ENCODE measurements at places on chromosomes 1 and 21.

- DNase-seq, result no peak
Measured at GRCh38 chr1:98975810-98976209, 28.9 kb downstream of the PLPPR5 start.

- DNase-seq, result no peak
Measured at GRCh38 chr1:82775406-82776000, 974.8 kb downstream of the ADGRL2 start.

DNA sequence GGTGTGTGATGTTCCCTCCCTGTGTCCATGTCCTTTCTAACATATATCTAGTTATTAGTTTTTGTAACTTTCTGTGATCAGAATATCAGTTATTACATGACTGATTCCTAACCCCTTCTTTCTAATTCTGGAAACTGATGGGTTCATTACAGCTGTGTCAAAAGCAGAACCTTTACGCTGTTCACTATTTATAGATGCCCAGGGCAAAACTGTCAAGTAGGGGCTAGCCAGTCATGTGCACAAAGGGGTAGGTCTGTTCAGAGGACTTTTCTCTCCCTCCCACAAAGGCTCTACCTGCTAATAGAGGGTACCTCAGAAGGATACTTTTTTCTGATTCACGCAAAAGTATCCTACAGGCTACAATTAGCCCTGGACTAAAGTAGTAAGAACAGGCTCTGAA lies 79.2 kb downstream of the NRDC start:
- no peak for DNase-seq

GRCh38 chr1:147634645-147635044 lies 35.7 kb downstream of the ACP6 start:
- DNase-seq, result no peak

DNA sequence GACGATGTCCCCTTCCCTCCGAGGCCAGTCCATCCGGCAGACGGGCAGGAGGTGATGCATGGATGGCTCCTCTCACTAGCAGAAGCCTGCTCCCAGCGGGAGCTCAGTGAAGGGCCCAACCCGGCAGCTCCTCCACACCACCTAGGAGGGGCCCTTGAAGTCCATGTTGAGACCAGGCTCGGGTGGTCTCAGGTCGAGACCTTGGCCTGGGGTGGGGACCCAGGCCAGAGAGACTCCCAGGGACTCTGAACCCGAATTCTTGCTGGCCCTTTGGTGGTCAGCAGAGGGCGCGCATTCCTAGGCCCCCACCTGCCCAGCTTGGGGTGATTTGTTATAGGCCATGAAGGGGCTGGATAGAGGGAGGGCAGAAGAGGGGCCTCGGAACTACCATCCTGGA lies 642 bp upstream of the NT5C1A start:
- DNase-seq, result no peak

- DNase-seq, result no peak
Measured at GRCh38 chr21:41836166-41837015, 42.8 kb downstream of the PRDM15 start.

DNA sequence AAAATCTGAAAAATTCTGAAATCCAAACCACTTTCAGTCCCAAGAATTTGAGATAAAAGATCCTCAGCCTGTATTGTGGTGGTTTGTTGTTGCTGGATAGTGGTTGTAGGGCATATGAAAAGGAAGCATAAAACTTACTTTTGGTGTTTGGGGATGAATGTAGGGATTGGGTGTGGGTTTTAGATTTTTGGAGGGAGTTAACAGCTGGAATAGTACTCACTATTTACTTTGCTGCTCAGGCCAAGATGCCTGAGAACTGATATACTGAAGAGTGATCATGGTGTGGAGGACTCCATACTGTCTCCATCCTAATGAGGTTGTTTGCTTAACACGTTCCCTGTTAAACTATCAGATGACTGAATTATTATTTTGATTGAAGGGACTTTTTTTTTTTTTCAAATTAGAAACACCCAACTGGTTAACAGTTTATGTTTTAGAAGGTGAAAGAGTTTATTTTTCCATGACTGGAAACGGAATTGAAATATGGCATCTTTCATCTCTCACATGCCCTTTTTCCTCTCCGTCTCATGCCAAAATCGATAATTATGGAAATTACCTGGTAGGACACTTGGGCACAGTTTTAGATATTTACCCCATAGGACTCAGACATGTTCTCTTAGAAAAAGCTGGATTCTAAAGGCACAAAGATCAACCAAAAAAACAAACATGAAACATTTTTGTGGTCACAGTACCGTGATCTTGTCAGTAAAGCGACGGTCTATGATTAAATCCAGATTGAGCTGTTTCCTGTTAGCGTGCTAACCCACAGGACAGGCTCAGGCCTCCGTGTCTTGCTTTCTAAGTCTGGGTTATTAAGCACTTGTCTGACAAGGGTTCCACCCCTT lies 37.3 kb downstream of the RGL1 start:
- peak; percentile 83 for DNase-seq

Data from GM03348 (cell line).